ENCODE measurements at places on chromosomes 1 and 21.

DNA sequence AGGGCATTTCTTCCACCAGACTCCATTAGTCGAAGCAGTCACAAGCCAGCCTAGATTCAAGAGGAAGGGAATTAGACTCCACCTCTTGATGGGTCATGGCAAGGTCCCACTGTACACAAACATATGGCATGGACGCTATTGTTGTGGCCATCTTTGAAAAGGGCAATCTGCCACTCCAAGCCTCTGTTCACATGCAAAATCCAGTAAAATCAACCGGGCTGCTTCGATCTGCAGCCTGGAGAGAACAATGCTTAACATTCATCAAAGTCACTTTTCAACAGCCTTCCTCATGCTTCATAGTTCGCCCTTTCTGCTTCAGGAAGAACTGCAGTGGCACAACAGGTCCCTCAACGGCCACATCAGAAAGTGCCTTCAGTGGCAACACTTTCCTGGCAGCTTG, 28.0 kb upstream of the GJB5 start:
- DNase-seq: no peak

DNA sequence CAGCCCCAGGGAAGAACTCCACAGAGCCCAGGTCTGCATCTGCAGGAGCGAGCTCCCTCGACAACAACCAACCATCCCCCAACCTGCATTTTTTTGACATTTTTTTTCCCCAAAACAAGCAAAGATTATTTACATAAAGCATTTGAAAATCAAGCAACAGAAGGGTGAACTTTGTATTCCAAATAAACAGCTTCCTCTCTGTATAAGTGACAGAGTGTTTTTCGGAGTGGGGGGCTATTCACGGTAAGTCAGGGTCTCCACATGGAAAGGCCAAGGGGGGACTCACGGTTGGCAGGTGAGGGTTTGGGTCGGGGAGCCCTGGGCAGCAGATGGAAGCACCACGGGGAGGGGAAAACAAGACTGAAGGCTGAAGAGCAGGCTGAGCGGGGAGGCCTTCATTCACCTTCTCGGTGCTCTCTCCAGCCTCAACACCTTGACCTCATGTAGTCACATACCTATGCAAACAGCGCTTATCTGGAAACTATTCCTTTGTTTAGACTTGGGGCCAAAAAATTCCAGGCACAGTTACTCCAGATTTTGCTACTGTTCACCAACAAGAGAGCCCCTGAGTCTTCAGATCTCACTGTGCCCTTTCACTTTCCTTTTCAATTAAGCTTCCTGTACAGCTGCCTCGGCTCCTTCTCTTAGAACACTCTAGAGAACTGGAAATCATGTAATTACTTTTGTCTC, 27.6 kb downstream of the C2CD2 start:
- peak; percentile 13 for DNase-seq

GRCh38 chr1:147648933-147649332, 21.4 kb downstream of the ACP6 start:
- DNase-seq: no peak

- DNase-seq: no peak
Measured at GRCh38 chr1:228510101-228510802, 23.1 kb downstream of the RNF187 start.

GRCh38 chr1:40612345-40612831, 53.1 kb downstream of the RIMS3 start:
- peak; percentile 63 for DNase-seq

- no peak for DNase-seq
Measured at GRCh38 chr1:64623750-64624191, 121.1 kb upstream of the RAVER2 start.

- no peak for DNase-seq
Measured at GRCh38 chr21:35189077-35189863, 140.2 kb upstream of the RUNX1 start.

DNA sequence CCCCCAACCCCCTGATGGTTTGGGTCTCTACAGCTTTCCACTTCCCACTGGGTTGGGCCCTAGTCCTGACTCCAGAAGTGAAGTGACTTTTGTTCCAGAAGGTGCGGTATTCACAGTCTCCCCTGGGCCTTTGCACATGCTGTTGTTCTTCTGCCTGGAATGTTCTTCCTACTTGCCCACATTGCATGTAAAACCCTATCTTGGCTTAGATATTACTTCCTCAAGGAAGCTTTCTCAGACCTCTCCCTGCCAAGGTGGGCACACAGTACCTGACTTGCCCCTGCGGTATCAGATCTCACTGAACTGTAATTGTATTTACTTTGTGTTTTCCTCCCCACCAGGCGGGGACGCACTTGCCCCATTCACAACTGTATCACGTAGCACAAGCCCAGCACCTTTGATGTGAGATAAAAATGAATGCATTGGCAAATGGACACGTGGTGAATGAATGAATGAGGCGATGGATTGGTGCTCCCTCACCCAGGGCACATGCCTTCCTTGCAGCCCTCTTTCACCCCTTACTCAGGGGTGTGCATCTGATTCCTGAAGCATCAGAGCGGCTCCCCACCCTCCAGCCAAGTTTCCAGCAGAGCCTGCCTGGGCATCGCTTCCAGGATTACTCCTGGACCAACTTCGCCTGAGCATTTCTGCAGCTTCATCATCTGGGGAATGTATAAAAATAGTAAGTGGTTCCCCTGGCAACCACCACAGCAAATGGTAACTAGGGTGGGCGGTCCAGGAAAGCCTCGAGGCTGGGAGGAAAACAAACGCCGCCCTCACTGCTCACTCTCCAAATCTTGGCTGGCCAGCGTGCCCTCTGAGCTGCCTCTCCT, 19.8 kb downstream of the NENF start:
- no peak for DNase-seq

GRCh38 chr1:55500601-55501000, 285.4 kb upstream of the USP24 start:
- DNase-seq: no peak

GRCh38 chr1:61080413-61081143, 1.8 kb upstream of the NFIA start:
- no peak for DNase-seq

DNA sequence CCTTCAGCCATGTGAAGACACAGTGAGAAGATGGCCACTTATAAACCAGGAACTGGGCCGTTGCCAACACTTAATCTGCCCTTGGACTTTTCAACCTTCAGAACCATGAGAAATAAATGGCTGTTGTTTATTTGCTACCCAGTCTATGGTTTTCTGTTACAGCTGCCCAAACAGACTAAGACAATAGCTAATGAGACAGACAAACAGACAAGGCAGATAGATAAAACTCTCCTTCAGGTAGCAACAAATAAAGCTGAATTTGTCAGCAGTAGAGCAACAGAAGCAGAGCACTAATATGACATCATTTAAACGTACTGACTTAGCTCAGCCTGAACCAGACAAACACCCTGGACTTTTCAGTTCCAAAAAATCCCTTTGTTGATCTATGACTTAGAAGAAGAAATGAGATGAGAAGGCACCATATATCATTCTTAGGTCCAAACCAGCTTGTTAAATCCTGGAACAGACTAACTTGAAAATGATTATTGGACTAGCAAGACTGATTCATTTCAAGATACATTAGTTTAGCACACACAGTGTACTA, 27.0 kb downstream of the ZZZ3 start:
- no peak for DNase-seq

GRCh38 chr1:115670476-115671175, 28.9 kb downstream of the VANGL1 start:
- DNase-seq: no peak

DNA sequence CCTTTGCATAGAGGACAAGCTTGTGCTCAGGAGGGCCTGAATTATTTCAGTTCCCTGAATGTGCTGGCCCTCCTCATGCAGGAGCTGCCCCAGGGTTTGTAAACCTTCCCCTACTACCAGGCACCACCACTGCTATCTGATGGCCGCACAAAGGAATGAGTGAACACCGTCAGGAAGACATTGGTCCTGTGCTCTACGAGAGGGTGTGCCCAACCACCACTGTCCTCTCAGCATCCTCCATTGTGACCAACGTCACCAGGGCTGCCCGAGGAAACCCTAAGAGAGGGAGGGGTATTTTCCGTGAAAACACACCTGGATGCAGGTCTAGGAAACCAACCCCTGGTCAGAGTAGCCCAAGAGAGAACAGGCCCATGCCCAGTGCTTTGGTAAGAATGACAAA, 657.5 kb downstream of the KIF26B start:
- no peak for DNase-seq

GRCh38 chr1:107450899-107451664, 310.2 kb downstream of the NTNG1 start:
- DNase-seq: no peak

DNA sequence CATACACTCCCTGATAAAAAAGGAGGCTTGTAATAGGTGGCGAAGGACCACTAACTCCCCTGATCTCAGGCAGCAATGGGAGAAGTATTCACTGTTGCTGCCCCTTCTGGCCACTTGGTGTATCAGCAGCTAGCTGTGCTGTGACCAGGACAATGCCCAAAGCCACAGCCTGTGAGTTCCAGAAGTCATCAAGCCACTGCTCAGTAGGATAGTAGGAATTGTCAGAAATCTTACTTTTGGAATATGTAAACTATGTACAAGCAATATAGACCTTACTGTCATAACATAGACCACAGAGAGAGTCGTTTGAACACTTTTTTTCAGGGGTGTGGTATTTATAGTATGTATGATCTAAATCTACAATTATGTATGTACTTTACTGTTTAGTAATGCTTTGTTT, 248.3 kb upstream of the CAMK1G start:
- DNase-seq: no peak

- DNase-seq: no peak
Measured at GRCh38 chr21:34690041-34690792, 21.4 kb downstream of the CLIC6 start.

- no peak for DNase-seq
Measured at GRCh38 chr1:201686714-201687455, 142.1 kb upstream of the IPO9 start.

- no peak for DNase-seq
Measured at GRCh38 chr1:172224871-172225270, 195.6 kb upstream of the C1orf105 start.

DNA sequence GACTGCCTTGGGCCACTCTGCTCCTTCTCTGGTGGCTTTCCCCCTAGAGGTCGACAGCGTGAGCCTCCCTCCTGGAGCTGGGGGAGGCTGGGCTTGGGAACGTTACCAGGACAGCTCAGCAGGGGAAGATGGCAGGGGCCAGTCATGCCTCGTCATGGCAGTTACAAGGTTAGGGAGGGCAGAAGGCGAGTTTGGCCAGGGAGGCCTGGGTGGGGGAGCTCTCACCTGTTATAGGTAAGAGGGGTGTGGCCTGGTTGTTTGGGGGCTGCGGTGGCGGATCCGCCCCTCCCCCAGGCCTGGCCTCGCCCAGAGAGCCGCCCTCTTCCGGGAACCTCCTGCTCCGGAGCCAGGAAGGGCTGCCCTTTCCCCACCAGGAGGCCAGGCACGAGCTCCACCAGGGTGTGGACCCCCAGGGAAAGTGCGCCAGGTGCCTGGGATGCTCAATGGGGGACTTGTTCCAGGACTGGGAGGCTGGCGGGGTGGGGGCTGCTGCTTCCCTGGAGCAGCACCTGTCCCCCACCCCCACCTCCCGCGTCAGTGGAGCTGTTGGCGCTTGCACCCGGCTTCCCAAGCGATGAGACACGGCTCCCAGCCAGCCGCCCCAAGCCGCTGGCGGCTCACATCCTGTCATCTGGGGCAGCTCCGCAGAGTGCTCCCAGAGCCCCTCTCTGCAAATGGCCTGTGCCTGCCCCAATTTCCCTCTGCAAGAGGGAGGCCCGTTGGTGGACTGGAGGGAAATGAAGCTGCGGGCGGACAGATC, 23.6 kb upstream of the PKP1 start:
- no peak for DNase-seq

DNA sequence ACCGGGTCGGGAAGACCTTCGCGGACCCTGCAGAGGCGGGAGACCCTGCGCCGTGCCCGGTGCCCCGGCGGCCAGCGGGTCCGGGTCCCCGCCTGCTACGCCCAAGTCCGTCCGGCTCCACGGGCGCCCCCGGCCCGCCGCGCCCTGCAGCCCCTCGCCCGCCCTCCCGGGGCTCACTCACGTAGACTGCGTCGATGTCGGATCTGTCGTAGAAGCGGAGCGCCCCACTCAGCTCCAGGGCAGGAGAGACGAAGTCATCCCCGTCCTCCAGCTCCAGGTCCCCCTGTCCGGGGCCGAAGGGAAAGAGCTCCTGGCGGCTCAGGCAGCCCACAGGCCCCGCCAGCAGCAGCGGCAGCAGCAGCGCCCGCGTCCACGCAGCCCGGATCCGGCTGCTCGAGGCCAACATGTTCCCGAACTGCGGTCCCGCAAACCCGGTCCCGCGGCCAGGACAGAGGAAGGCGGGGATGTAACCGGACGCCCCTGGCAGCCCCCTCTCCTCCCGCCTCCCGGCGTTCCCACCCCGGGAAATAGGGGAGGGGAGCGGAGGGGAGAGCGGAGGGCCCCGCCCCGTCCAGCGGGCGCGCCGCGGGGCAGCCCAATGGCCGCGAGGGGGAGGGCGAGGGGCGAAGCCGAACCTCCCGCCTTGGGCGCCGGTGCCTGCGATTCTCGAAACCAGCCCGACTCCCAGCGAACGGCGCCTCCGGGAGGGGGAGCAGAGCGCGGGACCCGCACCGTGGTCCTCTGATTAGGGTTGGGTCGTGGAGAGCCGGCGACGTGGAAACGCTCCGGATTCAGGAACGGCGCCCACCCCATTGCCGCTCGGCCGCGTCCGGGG, at the start of gene NID1:
Gene NID1 (minus strand): TSS at position 417 of the 835 bp plus-strand sequence. CDS start 11 bp downstream, at position 406.
- DNase-seq: no peak

DNA sequence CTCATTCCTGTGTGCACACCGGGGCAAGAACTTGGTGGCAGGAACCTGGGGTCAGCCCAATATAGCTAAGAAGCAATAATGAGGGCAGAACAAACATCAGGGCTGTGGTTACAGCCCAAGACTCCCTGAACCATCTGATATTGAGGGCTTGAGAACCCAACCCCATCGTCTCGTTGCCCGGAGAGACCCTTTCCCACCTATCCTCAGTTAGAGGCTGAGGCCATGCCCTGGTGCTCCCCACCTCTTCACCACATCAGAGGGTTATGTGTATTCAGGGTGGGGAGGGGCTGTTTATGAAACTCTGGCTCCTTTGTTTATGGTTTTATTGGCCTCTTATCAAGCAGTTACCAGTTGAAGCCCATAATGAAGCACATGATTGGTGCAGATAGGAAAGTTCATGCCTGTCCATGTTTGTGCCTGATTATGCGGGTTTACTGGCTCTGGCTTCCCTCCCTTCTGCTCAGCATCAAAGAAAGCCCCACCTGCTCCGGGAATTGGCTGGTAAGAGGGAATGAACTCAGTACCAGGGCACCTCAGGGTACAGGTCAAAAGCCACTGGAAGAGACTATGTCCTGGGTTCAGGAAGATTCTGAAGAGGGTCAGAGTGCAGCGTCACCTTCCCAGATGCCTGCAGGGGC, 14.5 kb downstream of the NUAK2 start:
- no peak for DNase-seq

- DNase-seq: no peak
Measured at GRCh38 chr21:41605178-41605933, 97.4 kb upstream of the TMPRSS2 start.

- DNase-seq: no peak
Measured at GRCh38 chr1:184197831-184198230, 146.3 kb downstream of the TSEN15 start.

Data from stimulated activated CD4-positive, alpha-beta T cell treated with anti-CD3 and anti-CD28 coated beads, Interleukin-2, amount 100 ng/mL, for 4 hours (primary cell).